ENCODE measurements at places on chromosomes 6 and 20.
A peak's percentile ranks its signal among the peaks of the same experiment; 100 is the strongest.

GRCh38 chr6:40408786-40409542 lies 178.2 kb downstream of the LRFN2 start:
- DNase-seq = no peak

DNA sequence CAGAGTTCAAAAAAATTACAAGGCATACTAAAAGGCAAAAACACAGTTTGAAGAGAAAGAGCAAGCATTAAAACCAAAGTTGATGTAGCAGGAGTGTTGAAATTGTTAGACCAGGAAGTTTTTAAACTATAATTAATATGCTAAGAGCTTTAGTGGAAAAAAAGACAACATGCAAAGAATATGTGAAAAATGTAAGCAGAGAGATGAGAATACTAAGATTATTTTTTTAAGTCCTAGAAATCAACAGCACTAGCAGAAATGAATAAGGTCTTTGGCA lies 192.6 kb downstream of the ERMARD start:
- no peak for DNase-seq

- no peak for DNase-seq
Measured at GRCh38 chr6:40671001-40671693, 84.0 kb upstream of the LRFN2 start.

DNA sequence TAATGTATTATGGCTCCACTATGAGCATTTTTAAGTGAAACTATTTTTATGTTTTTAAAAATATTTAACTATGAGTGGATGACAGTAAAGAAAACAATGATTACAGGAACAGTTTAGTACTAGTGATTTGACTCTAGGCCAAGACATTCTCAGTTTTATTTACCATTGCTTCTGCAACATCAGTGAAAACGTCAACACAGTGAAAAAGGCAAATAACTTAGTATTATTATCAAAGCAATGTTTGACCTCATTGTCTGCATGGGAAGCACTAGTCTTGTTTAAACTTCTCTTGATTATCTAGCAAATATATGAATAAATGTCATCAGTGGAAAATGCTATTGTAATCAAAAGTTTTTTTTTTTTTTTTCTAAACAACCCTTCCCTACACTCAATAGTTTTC lies 165.0 kb downstream of the HTR1B start:
- DNase-seq = no peak

DNA sequence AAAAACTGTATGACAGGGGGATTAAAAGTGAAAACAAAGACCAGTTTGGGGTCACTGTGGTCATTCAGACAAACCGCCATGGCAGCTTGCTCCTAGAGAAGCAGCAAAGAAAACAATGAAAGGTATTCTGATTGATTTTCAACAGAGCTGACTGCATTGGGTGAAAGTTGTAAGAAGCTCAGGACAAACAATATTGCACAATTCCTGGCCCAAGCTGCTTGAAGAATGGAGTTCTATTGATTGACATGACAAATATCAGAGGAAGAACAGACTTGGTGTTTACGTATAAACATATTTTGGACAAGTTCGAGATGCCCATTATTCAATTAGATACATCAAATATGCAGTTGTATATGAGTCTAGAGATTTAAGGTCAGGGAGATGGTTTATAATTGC lies 62.0 kb downstream of the TRIM38 start:
- DNase-seq = no peak

GRCh38 chr20:51543422-51543788 lies 886 bp upstream of the NFATC2 start:
- no peak for DNase-seq

GRCh38 chr6:7392402-7392801 lies 2.8 kb downstream of the RIOK1 start:
- no peak for DNase-seq

- DNase-seq = no peak
Measured at GRCh38 chr20:30985386-30985785, 272.1 kb upstream of the DEFB115 start.

DNA sequence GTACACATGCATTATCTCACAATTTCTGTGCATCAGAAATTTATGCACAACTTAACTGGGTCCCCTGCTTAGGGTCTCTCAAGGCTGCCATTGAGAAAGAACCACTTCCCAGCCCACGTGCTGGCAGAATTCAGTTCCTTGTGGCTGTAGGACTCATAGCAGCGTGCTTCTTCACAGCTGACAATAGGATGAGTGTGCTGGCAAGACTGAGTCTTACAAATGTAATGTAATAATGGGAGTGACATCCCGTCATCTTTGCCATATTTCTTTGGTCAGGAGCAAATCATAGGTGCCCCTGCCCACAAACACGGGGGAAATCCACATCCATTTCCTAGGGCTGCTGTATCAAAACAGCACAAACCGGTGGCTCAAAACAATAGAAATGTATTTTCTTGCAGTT lies 77.4 kb downstream of the FIG4 start:
- DNase-seq = no peak

DNA sequence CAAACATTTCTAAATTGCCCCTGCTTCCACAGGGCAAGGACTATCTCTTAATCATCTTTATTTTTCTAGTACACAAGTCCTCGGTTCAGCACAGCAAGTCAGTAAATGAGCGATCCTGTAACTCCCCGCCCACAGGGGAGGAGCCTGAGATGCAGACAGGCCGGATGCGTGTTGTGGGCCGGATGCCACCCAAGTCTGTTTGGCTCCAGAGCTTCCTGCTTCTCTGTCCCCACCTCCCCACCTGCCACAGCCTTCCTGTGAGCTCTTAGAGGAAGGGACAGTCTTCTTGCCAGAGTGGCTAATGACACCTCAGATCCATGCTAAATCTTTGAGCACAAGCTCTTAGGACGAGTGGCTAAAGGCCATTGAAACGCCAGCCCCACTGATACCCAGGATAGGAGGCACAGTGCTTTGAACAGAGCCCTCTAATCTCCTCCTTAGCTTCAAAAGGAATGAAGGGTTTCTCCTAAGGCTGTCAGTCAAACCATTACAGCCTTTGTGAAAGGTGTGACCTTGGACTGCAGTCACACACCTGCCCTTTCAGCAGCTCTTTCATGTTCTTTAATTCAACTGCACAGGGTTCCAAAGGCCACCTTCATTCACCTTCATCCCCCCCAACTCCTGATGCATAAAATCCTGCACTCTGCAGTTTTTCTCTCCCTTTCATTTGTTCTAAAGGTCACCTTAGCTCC lies 264.3 kb downstream of the TFAP2C start:
- no peak for DNase-seq

DNA sequence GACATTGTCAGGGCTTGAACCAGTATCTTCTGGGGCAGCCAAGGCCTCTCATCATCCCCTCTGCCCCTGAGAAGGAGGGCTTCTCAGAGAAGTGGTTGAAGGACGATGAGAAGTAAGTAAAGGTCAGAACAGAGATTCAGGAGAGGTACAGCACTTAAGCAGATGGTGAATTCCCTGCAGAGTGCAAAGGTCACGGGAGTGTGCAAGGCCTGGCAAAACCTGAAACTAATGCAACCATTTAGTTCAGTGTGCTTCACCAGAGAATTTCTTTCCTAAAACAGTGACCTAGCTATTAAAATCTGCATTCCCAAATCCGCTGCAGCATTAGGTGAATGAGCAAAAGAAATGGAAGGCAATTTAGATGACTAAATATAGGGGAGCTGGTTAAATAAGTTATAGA lies 58.4 kb downstream of the TRERF1 start:
- no peak for DNase-seq

DNA sequence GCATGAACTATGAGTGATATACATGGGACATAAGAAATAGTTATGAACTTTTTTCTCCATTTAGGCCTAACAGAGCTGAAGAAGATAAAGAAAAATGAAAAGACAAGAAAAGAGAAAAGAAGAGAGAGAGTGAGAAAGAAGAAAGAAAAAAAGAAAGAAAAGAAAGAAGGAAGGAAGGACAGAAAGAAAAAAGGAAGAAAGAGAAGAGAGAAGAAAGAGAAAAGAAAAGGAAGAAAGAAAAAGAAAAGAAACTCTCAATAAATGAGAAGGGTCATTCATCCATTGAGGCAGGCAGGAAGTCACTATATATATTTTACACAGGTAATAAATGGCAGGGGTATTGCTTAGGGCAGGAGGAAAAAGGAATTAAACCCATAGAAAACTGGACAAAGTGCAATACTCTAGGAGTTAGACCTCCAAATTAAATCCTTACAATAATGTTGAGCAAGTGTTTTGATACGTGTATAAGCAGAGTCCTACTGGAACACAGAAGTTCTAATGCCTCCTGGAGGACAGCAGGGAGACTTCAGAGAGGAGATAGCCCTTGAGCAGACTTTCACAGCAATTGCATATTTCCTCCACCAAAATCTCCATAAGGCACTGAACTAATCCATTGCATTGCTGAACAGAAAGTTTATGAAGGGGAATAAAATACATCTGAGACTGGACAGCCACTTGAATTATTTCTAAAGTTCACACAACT lies 86.4 kb upstream of the TENT5A start:
- DNase-seq = no peak

DNA sequence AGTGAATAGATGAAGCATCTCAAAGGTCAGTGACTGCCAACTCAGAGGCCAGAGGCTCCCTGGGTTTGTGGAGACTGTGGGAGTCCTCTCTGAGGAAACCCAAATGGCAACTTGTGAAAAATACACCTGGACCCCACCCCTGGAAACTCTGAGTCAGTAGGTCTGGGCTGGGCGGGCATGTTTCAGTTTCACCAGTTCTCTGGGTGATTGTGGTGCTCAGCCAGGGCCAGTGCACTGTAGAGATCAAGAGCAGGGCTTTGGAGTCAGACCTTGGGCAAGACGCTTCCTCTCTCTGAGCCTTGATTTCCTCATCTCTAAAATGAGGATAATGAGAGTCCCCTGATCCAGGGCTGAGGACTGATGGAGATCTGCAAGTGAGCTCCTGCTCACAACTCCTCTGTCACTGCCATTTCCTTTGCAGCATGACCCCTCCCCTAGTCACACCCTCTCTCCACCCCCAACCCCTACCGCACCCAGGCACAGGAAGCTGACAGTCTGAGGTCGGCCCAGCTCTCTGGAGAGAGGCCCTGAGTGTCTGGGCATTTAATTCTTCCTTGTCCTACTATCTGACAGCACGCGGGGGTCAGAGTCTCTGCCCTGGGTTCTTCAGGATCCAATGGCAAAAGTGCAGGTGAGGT lies 5.1 kb downstream of the DEF6 start:
- no peak for DNase-seq

- DNase-seq = no peak
Measured at GRCh38 chr20:15600565-15600964, 972.7 kb downstream of the KIF16B start.

DNA sequence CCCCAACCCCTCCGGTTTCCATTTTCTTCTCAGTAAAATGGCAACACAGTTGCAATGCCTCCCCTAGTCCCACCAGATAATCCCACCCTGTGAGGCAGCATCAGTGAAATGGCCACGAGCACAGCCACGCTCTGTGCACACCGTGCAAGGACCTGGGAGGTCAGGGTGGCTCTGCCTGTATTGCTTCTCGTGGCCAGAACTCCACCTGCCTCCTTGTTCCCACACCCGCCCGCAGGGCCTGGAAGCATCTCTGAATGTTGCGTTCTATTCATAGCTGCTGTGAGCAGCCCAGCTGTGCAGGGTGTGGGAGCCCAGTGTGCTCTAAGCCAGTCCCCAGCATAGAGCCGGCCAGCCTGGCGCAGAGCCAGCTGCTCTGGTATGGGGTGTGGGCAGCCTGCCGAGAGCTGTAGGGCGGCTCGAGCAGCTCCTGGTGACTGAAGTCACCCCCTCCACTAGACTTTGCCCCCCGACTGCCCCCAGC lies 161.1 kb downstream of the DLL1 start:
- DNase-seq = peak; percentile 48

DNA sequence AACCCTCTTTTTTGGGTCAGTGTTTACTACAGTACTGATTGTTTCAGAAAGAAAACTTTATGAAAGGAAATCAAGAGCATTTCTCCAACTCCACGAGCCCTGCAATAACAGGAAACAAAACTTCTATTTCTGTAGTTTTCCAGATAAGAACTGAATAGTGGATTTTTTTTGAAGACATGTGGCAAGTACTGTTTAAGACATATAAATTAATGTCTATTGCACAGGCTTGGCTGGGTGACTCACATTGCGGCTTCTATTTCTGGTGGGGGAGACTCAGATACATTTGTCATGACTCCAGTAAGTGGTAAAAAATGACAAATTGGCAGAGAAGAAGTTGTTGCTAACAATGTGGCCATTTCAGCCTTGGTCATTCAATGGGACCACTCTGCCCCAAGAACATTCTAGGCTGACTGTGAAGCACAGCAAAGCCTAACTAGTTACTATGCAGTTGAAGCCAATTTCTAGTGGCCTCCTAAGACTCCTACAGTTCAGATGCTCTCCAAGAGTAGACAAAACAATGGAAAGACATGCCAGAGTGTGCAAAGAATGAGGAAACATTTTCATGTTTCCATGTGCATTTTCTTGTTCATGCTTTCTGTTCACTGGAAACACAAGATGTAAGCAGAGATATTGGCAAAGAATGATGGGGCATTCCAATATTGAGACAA lies 200.9 kb downstream of the EDN1 start:
- no peak for DNase-seq

GRCh38 chr6:42451333-42452170 lies at the start of gene TRERF1:
TSS of gene TRERF1 (minus strand) at chr6:42451926. CDS start at chr6:42269590, 182,336 bp downstream.
- DNase-seq = peak; percentile 86

GRCh38 chr20:39222101-39222500 lies 260.0 kb downstream of the DHX35 start:
- DNase-seq = no peak

- no peak for DNase-seq
Measured at GRCh38 chr6:99378636-99379035, 15.4 kb downstream of the COQ3 start.

- no peak for DNase-seq
Measured at GRCh38 chr6:41740366-41741162, 5.2 kb upstream of the TFEB start.

- DNase-seq = no peak
Measured at GRCh38 chr6:44906761-44907160, 421.4 kb upstream of the RUNX2 start.

- peak; percentile 34 for DNase-seq
Measured at GRCh38 chr20:38674092-38674764, 50.1 kb upstream of the SLC32A1 start.

DNA sequence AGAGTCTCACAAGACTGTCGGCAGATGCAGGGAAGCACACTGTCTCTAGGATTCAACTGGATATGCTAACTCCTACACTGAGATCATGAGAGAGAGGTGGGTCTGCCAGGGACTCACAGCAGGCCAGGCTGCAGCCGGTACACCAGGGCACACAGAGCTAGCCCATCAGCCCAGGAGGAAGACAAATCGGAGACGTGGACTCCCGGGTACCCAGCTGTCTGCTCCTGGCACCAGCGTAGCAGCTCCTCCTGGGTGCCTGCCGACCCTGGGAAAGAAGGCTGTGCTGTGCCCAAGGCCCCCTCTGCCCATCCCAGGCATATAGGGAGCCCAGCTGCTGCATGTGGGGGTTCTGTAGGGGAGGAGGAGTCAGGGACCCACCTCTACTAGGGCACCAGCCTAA lies 7.0 kb downstream of the MICAL1 start:
- no peak for DNase-seq
